Erythroblast (primary cell): ENCODE measurements at places on chromosomes 4 and X.

- no peak for DNase-seq
These were observed 40.1 kb upstream of the PDK3 start for GRCh38 chrX:24424948-24425347.

DNA sequence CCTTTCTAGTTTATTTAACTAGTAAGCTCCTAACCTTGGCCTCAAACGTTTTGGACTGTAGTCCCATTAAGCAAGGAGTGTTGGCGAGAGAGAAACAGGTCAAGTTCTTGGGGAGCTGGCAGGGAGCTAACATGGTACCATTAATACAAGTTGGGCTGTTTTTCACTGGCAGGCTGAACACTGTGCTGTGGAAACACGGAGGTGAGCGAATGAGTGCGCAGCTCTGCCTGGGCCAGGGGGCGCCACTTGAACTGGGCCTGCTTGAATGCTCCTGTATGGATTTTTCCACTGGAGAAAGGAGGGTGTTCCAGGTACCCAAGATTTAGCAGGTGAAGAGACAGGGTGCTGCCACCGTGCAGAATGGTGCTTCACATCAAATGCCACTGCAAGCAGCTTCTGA lies 7.4 kb upstream of the SMS start:
- no peak for DNase-seq

DNA sequence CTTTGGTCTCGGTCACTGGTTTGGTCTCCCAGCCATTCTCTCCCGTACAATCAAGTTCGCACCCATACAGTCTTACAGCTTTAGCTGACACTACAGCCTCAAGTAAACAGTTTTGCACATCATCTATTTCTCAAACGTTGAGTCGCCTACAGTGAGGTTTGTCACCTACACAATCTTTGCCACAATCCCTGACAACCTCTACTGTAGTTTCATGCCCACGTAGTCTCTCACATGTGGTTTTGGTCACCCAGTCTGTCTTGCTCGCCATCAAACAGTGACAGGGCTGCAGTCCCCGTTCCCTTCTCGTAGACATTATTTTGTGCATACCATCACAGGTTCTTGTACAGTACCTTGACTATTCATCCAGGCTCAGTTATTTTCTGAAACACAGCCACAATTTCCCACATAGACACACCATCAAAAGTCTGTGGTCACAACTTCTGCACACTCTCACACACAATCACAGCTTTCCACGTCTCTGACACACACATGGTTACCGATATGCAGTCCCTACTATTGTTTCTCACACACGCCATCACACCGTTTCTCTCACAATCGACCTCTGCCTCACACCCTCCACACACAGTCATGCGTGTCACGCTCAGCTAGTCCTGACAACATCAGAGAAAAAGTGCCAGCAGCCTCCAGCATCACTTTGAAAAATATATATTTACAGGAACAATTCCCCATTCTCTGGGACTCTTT lies 5.3 kb upstream of the CFP start:
- DNase-seq, result no peak

- DNase-seq, result no peak
These were observed 46.5 kb downstream of the EGF start for GRCh38 chr4:109959195-109959594.

DNA sequence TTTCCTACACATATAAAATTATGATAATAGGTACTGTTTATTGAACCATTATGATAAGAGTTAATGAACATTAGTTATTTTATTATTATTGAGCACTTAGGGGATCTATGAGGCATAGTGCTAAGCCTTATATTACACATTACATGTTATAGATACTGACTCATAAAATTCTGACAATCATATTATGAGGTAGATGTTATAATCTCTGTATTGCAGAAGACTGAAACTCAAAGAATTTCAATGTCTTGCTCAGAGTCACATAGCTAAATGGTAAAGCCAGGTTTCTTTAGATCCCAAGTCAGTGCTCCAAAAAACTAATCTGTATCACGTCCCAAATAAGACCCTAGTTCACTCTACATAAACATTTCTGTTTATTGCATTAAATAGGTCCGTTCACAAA lies 207.2 kb upstream of the CNKSR2 start:
- DNase-seq, result no peak

DNA sequence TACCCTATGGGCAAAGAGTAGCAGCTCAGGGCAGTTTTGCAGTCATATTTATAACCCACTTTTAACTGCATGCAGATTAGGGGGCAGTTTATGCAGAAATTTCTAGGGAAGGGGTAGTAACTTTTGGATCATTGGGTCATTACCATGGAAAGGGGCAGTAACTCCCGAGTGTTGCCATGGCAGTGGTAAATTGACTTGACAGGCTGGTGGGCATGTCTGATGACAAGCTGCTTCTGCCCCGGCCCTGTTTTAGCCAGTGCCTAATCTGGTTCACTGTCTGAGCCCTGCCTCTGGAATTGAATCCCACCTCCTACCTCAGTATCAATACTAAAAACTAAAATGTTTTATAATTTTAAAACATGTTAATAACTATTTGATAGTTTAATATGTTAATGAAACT lies 362.1 kb upstream of the ATOH1 start:
- DNase-seq, result no peak

GRCh38 chr4:687048-687970 lies 1.6 kb downstream of the SLC49A3 start:
- peak; percentile 59 for DNase-seq

DNA sequence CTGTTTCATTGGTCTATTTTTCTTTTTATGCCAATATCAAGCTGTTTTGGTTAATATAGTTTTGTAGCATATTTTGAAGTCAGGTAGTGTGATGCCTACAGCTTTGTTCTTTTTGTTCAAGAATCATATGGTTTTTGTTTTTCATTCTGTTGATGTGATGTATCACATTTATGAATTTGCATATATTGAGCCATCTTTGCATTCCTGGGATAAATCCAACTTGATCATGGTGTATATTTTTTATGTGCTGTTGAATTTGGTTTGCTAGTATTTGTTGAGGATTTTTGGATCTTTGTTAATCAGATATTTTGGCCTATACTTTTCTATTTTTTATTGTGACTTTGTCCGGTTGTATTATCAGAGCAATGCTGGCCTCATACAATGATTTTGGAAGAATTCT lies 74.8 kb downstream of the GPAT3 start:
- DNase-seq, result no peak
